ENCODE measurements at places on chromosomes 12 and 14. TPM values are rescaled to one million over a fixed set of nuclear protein-coding genes. Genes with fewer than 3 reads are reported as not detected.
A peak's percentile ranks its signal among the peaks of the same experiment; 100 is the strongest.

- no peak for DNase-seq
Measured at GRCh38 chr14:83611906-83612390, 1918.0 kb upstream of the FLRT2 start.

DNA sequence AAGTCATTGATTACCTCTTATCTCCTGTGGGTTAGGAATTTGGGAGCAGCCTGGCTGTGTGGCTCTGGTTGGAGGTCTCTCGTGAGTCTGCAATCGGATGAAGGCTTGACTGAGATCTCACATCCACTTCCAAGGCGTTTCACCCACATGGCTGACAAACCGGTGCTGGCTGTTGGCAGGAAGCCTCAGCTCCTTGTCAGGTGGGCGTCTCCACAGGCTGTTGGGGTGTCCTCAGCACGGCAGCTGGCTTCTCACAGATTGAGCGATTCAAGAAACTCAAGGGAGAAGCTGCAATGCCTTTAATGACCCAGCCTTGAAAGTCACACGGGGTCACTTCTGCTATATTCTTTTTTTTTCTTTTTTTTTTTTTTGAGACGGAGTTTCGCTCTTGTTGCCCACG lies 28.6 kb upstream of the CORO1C start:
- DNase-seq = no peak

- peak; percentile 60 for DNase-seq
Measured at GRCh38 chr12:69570545-69571399, 14.5 kb upstream of the CCT2 start.

DNA sequence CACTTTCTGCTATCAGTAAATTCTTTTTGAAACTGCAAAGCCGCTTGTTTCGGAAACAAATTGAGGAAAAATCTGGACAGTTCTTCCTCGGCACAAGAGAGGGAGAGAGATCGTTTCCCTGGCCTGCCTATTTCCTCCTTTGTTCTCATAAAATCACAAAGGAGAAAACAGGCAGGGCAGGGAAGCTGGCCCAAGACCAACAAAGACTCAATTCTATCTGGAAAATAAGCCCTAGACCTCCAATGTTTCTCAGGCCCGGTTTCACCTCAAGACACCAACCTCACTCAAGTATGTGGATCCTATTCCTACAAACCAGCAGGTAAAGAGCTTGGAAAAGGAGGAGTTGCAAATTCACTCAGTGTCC lies 19.5 kb downstream of the DICER1 start:
- DNase-seq = peak; percentile 43

GRCh38 chr12:72018036-72018435 lies 79.4 kb downstream of the TPH2 start:
- DNase-seq = no peak

- peak; percentile 22 for DNase-seq
Measured at GRCh38 chr14:100711493-100711892, 15.2 kb upstream of the DLK1 start.

Gene PTGDR
- not detected for total RNA-seq

- peak; percentile 84 for DNase-seq
Measured at GRCh38 chr12:31896514-31897039, 62.6 kb upstream of the RESF1 start.

Gene CCDC196
- not detected for total RNA-seq

Gene UBE3B
- total RNA-seq = 23.0 TPM

Gene POLR3B
- 6.4 TPM for total RNA-seq

Gene SRSF9
- total RNA-seq = 284 TPM

Measured in dermis microvascular lymphatic vessel endothelial cell (primary cell).